ENCODE measurements at places on chromosomes 4 and X.

- DNase-seq: no peak
Measured at GRCh38 chr4:103046416-103047290, 27.1 kb upstream of the SLC9B1 start.

DNA sequence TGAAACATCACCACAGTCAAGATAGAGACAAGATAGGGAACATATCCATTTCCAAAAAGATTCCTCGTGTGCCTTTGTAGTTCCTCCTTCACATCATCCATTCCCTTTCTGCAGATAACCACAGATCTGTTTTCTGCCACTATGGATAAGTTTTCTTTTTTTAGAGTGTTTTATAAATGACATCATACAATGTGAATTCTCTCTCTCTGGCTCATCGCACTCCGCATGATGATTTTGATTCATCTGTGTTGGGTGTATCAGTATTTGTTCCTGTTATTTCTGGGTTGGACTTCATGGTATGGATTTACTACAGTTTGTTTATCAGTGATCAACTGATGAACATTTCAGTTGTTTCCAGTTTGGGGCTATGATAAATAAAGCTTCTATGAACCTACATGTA lies 23.2 kb upstream of the ANXA3 start:
- no peak for DNase-seq

DNA sequence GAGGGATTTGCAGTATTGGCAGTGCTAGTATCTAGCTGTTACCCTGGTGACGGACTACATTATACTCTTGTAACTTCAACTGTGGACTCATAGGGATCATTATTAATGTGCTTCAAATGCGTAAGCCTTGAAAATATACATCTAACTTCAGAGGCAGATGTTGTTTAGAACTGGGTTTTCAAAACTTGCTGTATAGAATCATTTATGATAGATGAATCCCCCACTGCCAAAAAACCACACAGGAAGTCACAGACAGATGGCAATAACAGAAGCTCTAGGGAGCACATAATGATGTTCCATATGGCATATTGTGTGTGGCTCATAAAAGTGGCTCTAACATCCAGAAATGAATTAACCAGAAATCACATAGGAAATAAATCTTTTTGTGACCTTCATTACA lies 62.3 kb upstream of the RELL1 start:
- DNase-seq: no peak

DNA sequence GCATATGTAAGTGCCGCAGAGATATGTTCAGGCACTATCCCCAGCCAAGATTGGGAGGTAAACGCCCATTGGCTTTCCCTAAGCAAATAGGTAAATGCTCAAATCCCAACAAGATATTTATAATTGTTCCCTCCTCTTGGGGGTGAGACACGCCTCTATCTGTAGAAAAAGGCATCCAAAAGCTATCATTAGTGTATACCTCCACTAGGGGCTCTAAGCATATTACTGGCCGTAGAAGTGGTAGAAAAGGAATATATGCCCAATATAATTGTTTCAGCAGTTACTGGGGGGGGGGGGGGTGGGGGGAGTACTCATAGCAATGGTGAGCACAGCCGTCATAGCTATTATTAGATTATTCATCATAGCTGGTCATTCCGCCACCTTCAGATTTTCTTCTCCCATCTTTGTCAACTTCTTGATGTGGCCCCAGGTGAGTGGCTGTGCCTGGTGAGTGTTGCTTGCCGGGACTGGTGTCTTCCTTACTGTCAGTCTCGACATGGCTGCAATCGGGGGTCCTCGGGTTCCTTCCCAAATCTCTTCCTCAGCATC lies 53.3 kb upstream of the WDR1 start:
- DNase-seq: no peak

All from GM13976 (cell line).